Activated naive CD4-positive, alpha-beta T cell (primary cell): ENCODE measurements at places on chromosomes 1 and 21.

- no peak for DNase-seq
These were observed 586.3 kb downstream of the LRRIQ3 start for GRCh38 chr1:73611681-73612080.

DNA sequence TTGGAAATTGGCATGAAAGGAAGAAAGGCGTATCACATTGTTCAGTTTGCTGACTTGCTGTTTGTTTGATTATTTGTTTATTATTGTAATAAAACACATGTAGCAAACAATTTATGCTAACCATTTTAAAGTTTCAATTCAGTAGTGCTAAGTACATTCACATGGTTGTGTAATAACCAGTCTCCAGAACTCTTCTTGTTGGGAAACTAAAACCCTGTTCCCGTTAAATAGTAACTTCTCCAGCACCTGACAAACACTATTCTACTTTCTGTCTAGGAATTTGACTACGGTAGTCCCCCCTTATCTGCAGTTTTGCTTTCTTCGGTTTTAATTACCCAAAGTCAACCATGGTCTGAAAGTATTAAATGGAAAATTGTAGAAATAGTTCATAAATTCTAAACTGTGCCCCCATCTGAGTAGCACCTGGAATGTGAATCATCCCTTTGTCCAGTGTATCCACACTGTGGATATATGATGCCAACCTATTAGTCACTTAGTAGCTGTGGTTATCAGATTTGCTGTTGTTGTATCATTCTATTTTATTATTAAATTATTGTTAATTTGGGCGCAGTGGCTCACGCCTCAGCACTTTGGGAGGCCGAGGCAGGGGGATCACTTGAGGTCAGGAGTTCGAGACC lies 5.5 kb downstream of the MORC3 start:
- DNase-seq: no peak

GRCh38 chr1:156546267-156546666 lies 26.1 kb downstream of the IQGAP3 start:
- no peak for DNase-seq

DNA sequence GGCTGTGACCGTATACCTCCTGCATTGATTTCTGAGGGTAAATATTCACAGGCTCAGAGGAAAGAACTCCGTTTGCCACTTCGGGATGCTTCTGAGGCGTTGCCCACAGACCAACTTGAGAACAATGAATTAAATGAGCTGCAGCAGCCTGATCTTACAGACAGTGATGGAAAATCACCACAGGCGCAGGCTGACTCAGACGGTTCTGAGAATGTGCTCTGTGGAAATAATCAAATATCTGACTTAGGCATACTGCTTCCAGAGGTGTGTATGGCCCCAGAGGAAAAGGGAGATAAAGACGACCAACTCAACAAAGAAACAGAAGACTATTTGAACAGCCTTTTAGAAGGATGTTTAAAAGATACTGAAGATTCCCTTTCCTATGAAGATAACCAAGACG lies 76.7 kb upstream of the SCCPDH start:
- DNase-seq: no peak

- no peak for DNase-seq
These were observed 142.1 kb upstream of the PTGFR start for GRCh38 chr1:78348496-78349284.

- no peak for DNase-seq
These were observed 7.5 kb downstream of the C1orf198 start for GRCh38 chr1:230860617-230861384.

DNA sequence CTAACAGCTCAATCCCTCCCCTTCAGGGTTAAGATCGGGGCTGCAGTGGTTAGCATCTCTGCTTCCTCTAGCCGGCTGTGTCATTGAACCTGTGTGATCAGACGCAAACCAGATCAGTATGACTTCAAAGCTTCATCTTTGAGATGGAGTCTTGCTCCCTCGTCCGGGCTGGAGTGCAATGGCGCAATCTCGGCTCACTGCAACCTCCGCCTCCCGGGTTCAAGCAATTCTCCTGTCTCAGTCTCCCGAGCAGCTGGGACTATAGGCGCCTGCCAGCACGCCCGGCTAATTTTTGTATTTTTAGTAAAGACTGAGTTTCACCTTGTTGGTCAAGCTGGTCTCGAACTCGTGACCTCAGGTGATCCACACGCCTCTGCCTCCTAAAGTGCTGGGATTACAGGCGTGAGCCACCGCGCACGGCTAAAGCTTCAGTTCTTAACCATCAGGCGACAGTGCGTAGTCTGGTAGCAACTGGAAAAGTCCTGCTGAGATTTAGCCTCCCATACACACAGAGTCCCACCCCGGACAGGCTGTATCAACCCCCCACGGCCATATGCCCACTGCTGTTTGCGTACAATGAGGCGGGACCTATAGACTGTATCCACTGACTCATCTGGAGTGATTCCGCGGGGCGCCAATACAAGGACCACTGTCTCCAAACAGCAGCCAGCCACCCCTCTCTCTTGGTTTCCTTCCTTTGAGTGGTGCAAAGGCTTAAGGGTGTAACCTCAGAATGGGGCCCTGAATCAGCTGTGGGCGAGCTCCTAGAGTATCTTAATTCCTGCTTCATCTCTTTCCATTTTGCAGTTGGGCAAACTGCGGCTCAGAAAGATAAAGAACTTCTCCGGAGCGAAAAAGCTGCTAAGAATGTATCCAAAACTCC lies 23.3 kb downstream of the CELA3A start:
- DNase-seq: peak; percentile 64

DNA sequence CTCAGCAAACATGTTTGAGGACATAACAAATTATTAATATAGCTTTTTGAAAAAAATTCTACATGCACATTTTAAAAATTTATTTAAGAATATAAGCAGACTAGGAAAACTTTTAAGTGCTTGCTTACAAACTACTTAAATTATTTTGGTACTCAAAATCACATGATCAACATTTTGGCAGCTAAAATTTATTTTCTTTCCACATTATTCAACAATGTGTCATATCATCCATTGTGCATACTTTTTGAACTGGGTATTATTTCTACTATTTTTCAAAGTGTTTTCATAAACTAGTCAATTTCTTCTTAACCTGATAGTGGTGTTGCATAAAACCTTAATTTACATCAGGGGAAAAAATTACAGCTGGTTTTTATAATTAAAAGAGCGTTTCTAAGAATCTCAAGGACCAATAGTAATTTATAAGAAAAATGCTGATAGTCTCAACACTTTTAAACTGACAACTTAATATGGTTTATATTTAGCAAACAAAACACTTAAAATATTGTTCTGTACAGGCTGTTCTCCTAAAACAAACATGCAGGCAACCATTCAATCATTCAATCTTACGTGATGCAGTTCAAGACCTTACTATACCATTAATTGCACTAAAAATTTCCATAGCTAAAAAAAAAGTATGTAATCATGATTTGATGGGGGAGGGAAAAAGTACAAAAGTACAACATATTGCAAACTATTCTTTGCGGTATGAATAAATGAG lies 105.0 kb downstream of the GPATCH2 start:
- no peak for DNase-seq

DNA sequence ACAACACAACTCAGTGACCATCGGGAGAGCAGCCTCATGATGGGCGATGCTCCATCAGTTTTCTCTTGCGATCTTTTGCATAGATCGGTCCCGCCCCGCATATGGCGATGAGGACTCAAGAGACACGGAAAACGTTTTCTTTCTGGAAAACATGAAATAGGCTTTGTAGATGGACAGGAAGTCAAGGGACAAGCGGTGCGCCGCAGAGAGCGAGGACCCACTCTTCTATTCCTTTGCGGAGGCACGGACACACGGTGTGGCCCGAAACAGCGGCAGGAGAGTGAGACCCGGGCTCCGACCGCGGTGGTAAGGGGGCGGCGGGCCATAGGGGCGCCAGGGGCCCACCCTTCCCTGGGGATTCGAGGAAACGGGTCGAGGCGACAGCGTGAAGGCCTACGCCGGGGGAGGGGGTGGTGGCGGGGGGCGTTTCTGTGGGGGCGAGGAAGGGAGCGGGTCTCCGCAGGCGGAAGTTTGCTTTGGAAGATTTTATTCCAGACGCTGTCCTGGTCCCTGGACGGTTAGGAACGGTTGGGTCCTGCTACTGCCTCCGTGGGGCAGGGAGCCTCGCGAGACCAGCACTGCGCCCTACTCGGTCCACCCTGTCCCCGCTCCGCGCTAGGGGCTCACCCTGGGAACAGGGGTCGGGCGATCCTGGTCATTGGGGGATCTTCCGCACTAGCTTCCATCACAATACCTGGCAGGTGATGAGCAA lies 796 bp upstream of the TDRKH start:
- DNase-seq: no peak

DNA sequence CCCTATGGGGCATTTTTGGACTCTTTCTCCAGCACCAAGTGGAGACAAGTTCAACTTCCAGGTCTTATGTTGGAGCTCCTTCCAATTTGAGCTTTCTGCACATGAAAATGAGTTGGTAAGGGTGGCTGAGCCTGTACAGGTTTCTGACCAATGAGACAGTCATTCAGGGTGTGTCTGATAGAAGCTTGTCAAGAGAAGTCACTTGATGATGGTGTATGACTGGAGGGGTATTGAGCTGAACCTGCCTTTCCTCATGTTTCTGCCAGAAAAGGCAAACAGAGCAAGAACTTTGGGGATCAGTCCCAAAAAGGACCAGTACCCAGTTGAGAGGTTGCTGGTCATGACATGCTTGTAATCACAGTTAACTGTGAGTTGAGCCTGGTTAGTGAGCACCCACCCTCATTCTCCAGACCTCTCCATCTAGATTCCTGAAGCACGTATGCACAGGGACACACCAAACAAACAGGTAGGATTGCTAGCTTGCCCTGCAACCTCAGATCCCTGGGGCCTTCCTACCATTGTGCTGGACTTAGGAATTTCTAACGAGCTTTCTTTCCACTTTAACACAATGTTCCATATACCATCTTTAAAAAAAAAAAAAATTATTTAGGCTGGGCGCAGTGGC lies 26.6 kb downstream of the FAM89A start:
- DNase-seq: no peak

DNA sequence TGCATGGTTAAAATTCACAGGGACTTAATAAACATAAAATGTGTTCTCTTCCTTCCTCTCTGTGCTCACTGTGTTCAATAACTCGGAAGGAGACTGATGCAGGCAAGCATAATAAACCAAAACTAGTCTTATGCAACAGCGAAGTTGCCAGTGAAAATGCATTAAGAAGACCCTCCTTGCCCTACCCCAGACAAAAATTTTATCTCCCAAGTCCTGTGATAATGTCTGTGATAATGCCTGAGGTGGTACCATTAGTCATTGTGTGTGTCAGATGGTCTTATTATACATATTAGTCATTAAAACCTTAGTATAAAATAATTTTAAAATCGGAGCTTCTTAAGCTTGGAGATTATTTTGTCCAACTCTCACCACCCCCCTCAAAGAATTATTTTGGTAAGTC lies 97.8 kb downstream of the NGF start:
- no peak for DNase-seq

- no peak for DNase-seq
These were observed 30.3 kb upstream of the FMOD start for GRCh38 chr1:203381151-203381751.

DNA sequence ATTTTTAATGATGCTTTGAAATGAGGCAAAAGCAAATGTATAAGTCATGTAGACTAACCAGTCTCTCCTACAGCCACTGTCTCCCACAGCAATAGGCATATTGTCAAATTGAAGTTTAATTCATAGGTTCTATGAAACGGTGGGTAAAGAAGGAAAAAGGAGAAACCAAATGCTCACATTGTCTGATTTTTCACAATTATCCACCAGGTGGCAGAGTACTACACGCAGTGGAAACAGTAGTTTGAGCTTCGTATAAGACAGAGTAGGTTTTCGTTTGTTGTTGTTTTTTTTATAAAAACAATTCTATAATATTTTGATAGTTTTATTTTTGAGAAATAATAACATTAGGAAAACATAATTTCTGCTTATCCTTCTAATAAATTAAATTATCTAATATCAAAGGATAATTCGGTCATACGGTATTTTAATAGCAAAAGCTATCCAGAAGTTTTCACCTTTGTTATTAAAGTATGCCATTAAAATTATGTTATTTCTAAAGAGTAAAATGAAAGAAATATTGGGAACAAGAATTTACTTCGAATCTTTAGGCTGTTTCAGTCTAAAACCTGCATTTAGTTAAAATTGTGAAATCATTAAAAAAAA lies 39.1 kb downstream of the TYW3 start:
- DNase-seq: no peak

DNA sequence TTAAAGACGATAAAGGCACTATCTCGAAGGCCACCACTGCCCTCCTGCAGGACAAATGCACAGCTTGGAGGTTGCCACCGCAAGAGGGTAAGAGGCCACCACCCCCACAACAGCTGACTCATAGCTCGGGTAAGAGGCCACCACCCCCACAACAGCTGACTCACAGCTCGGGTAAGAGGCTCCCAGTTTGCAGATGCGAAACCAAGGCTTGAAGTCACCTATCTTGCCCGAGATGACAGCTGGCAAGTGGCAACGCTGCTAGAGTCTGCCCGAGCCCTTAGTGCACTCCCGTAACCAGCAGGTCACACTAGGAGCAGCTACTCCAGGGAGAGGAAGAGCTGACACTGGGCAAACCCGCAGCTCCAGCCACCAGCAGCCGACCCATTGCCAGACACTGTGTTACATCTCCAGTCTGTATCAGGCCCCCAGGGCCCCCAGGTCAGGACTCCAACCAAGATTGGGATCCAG lies 17.1 kb upstream of the SPSB1 start:
- no peak for DNase-seq

DNA sequence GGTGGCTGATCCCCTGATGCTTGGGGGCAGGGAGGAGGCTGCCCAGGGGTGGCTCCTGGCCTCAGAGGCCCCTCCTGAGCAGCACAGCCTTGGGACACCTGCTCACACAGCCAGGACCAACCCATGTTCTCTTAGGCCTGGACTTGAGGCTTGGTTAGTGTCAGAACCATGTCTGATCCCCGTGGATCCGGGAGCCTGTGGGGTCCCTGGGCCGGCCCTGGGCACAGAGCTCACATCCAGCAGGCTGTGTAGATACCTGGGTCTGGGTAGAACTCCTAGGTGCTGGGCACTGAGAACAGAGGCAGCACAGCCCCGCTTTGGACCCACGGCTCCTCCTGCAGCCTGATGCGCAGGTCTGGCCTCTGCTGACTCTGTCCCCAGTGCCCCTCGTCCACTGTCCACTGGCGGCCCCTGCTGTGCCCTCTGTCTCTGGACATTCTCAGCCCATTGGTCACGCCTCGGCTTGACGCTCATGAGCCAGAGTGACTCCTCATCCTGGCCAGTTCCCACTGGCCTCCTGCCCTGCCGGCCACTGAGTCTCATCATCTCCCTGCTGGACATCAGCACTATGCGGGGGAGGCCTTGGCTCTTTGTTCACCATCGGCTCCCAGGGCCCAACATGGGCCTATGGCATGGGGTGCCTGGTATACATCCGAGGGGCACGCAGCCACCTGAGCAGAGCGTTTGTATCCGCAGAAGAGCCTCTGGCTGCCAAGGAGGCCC lies 70.2 kb downstream of the TRIM11 start:
- DNase-seq: no peak

- DNase-seq: no peak
These were observed 175.1 kb downstream of the FASLG start for GRCh38 chr1:172833954-172834353.

DNA sequence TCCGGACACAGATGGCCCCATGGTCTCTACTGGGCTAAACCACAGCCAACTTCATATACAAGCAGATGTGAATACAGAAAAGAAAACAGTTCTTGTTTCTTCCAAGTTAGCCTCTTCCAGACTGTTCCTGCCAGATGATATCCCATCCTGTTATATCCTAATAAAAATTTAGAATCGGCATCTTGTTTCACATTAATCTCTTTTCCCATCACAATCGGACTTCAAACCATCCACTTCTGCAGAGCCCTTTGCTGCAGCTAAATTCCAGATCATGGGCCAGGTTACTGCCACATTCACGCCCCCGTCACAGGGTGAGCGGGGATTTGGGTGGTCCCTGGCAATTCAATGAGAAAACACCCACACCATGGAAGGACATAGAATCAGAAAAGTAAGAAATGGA lies 57.2 kb downstream of the NPHP4 start:
- no peak for DNase-seq
